Heart left ventricle (tissue), 16 donors: ENCODE measurements at places on chromosomes 6 and 20.

GRCh38 chr6:21357262-21357661 is 236.3 kb upstream of the SOX4 start:
- H3K36me3 ChIP-seq, result no peaks in the 10 kb centered on the region
- DNase-seq, result no peak
- no peaks in the 10 kb centered on the region for H3K4me1 ChIP-seq
- H3K4me3 ChIP-seq, result no peak overlapping the region
- H3K27ac ChIP-seq, result no peak overlapping the region
- H3K27me3 ChIP-seq, result no peaks in the 10 kb centered on the region

DNA sequence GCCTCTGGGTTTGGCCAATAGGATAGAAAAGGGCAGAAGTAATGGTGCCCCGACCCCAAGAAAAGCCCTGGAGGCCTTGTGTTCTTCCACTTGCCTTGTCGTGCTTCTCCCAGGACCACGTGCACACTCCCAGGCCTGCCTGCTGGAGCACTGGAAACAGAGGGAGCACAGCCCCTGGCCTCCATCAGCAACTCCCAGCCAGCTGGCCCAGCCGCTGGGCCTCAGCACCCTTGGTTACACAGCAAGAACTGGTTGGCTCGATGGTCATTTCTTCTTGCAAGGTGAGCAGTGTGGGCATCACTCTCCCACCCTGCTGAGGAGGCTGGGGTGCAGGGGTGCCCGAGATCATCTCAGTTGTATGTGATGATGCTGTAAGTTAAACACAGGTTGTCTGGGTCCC is 69.2 kb upstream of the CST7 start:
- H3K27ac ChIP-seq, result no peak overlapping the region
- no peaks in the 10 kb centered on the region for H3K27me3 ChIP-seq
- no peaks in the 10 kb centered on the region for H3K36me3 ChIP-seq
- DNase-seq, result no peak
- no peaks in the 10 kb centered on the region for H3K4me1 ChIP-seq

GRCh38 chr6:15368873-15369272 is 123.0 kb downstream of the JARID2 start:
- peaks cover 79% of the 10 kb centered on the region for H3K4me1 ChIP-seq
- H3K27ac ChIP-seq, result no peak overlapping the region
- no peaks in the 10 kb centered on the region for H3K27me3 ChIP-seq
- no peaks in the 10 kb centered on the region for H3K36me3 ChIP-seq
- H3K4me3 ChIP-seq, result no peak overlapping the region
- no peak for DNase-seq

GRCh38 chr20:21432911-21433310 is 35.6 kb upstream of the NKX2-4 start:
- no peak overlapping the region for H3K4me3 ChIP-seq
- DNase-seq, result no peak
- no peaks in the 10 kb centered on the region for H3K4me1 ChIP-seq
- H3K27me3 ChIP-seq, result no peaks in the 10 kb centered on the region
- no peaks in the 10 kb centered on the region for H3K36me3 ChIP-seq

DNA sequence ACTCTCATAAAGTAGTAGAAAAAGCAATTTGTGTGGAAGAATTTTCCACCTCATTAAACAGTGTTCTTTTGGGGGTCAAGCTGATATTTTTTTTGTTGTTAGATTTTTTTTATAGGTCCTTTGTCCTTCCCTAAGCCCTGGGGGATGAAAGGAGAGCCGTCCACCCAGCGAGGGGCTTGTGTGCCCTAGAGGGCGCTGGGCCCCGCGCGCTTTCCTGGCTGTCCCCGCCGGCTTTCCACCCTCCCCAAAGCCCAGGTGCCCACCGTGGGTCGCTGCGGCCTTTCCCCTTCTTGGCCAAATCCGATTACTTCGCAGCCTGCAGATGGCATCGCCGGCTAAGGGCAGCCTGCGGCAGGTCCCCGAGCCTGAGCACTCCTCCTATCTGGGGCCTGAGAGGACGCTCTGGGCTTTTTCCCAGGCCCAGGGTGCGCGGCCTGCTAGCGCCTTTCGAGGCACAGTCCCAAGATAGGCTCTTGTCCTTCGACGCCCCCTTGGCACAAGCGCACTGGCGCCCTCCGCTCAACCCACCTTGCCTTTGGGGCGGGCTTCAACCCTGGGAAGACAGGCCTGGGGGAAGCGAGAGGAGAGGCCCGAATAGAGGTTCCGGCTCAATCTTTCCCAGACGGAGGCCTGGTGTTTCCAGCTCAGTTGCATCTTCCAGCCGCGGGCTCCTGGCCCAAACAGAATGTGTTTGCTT is 33.6 kb downstream of the TFAP2A start:
- peaks cover 86% of the 10 kb centered on the region for H3K27me3 ChIP-seq
- H3K27ac ChIP-seq, result no peak overlapping the region
- H3K4me1 ChIP-seq, result peaks cover 26% of the 10 kb centered on the region
- no peak for DNase-seq
- H3K4me3 ChIP-seq, result no peak overlapping the region
- H3K36me3 ChIP-seq, result no peaks in the 10 kb centered on the region
